ENCODE measurements at places on chromosomes 2 and 18.
A peak's percentile ranks its signal among the peaks of the same experiment; 100 is the strongest.

- peaks cover 26% of the 10 kb centered on the region for H3K4me1 ChIP-seq
- H3K27me3 ChIP-seq, result no peaks in the 10 kb centered on the region
- DNase-seq, result peak; percentile 32
- no peak overlapping the region for H3K4me3 ChIP-seq
- no peaks in the 10 kb centered on the region for H3K36me3 ChIP-seq
These were observed 32.2 kb downstream of the ZAP70 start for GRCh38 chr2:97745474-97746174.

DNA sequence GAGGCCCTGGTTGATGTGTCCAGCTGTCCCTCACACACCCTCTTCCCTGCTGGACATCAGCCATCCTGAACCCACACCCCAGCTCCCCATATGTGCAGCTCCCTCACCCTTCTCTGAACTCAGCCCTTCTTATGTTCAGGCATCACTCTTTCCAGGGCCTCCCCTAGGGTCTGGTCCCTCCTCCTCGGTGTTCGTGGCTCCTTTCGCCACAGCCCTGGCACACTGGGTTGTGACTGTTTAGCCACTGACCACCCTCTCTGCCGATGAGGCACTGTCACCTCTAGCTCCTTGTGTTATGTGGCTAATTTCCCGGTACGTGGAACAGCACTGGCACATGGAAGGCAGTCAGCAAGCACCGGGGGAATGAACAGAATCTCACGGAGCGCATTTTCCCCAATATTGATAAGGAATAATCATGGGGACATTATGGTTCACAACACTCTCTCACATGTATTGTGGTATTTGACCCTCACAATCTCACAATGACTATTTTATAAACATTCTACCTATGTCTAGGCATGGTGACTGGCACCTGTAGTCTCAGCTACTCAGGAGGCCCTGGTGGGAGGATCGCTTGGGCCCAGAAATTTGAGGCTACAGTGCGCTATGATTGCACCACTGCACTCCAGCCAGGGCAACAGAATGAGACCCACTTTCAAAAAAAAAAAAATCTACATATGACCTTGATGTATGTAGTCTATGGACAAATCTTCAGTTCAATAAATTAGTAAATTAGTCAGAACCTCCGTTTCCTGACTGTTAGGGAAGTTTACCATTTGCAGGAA is 292.1 kb downstream of the MYT1L start:
- H3K4me3 ChIP-seq, result no peak overlapping the region
- no peaks in the 10 kb centered on the region for H3K4me1 ChIP-seq
- no peak for DNase-seq
- no peaks in the 10 kb centered on the region for H3K36me3 ChIP-seq
- H3K27ac ChIP-seq, result no peak overlapping the region

GRCh38 chr18:316393-316792 is 48.5 kb upstream of the THOC1 start:
- no peak for DNase-seq
- no peak overlapping the region for H3K27ac ChIP-seq
- no peaks in the 10 kb centered on the region for H3K27me3 ChIP-seq
- no peaks in the 10 kb centered on the region for H3K4me1 ChIP-seq
- no peaks in the 10 kb centered on the region for H3K36me3 ChIP-seq
- no peak overlapping the region for H3K4me3 ChIP-seq

DNA sequence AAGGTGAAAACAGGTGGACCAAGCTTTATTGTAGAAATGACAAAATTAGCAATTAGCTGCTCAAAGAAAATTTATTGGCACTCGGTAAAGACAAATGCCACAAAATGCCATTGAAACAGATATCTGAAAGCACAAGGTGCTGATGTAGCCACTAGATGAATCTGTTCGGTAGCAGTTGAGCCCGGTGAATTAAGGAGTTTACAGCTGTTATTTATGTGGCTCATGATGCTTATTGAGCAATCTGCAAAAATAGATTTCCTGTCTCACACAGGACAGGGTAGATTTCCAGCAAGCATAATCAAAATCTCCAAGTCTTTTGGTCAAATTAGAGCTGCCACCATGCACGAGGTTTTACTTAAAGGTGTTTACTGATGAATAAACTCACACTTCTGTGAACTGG is 182.2 kb downstream of the PPP1R1C start:
- H3K4me1 ChIP-seq, result no peaks in the 10 kb centered on the region
- DNase-seq, result no peak
- H3K4me3 ChIP-seq, result no peak overlapping the region
- no peaks in the 10 kb centered on the region for H3K36me3 ChIP-seq

DNA sequence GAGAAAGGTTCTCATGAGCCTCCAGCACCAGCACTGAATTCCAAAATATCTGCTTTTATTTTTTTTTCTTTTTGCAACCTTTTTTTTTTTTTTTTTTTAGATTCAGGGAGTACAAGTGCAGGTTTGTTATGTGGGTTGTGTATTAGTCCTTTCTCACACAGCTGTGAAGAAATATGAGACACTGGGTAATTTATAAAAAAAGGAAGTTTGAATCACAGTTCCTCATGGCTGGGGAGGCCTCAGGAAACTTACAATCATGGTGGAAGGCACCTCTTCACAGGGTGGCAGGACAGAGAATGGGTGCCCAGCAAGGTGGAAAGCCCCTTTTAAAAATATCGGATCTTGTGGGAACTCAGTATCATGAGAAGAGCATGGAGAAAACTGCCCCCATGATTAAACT is 7.9 kb upstream of the TMX3 start:
- no peak overlapping the region for H3K4me3 ChIP-seq
- H3K27me3 ChIP-seq, result no peaks in the 10 kb centered on the region
- H3K27ac ChIP-seq, result peak overlapping the region; percentile 46
- peaks cover 16% of the 10 kb centered on the region for H3K4me1 ChIP-seq
- no peak for DNase-seq

- no peak overlapping the region for H3K4me3 ChIP-seq
- no peak overlapping the region for H3K27ac ChIP-seq
- H3K4me1 ChIP-seq, result peaks cover 15% of the 10 kb centered on the region
- DNase-seq, result peak; percentile 70
These were observed 25.3 kb upstream of the STARD7 start for GRCh38 chr2:96233880-96234316.

GRCh38 chr2:128073278-128073677 is 17.7 kb upstream of the UGGT1 start:
- DNase-seq, result no peak
- peaks cover 7% of the 10 kb centered on the region for H3K4me1 ChIP-seq
- no peak overlapping the region for H3K4me3 ChIP-seq
- H3K27ac ChIP-seq, result no peak overlapping the region
- H3K36me3 ChIP-seq, result no peaks in the 10 kb centered on the region
- H3K27me3 ChIP-seq, result no peaks in the 10 kb centered on the region

GRCh38 chr2:101580528-101580927 is 105.6 kb upstream of the RFX8 start:
- H3K27ac ChIP-seq, result no peak overlapping the region
- H3K4me3 ChIP-seq, result no peak overlapping the region
- no peaks in the 10 kb centered on the region for H3K4me1 ChIP-seq
- no peaks in the 10 kb centered on the region for H3K36me3 ChIP-seq
- H3K27me3 ChIP-seq, result no peaks in the 10 kb centered on the region

- no peak overlapping the region for H3K27ac ChIP-seq
- DNase-seq, result no peak
- peaks cover 18% of the 10 kb centered on the region for H3K4me1 ChIP-seq
- no peaks in the 10 kb centered on the region for H3K36me3 ChIP-seq
- H3K27me3 ChIP-seq, result no peaks in the 10 kb centered on the region
These were observed 64.4 kb downstream of the TRABD2A start for GRCh38 chr2:84816426-84817026.

DNA sequence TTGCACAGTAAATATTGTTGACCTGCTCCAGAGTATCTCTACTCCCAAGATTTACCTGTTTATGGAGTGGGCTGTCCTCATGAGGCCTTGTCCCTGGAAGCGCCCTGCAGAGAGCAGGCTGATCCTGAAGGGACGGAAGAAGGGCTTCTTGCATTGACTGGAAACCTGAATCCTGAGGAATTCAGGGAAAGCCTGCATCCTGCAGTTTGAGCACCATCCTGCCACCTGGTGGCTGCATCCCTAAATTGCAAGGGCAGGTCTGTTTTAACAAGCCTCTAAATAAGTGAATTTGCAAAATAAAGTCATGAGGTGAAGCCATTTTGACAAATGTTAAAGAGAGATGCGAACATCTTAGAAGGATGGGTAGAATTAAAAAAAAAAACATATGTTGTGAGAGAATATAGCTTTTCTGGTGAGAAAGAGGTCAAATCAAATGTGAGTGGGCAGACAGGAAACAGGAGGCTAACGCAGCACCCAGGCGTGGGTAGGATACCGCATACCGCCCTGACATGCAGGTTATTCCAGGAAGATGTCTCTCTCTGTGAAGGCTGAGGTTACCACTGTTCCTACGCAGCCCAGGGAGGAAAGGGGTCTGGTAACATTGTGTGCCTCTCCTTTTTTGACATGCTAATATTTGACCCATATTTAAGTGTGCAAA is 754.9 kb downstream of the RNF144A start:
- H3K4me1 ChIP-seq, result no peaks in the 10 kb centered on the region
- DNase-seq, result peak; percentile 23
- H3K4me3 ChIP-seq, result no peak overlapping the region
- H3K36me3 ChIP-seq, result no peaks in the 10 kb centered on the region

- no peaks in the 10 kb centered on the region for H3K27me3 ChIP-seq
- no peak overlapping the region for H3K4me3 ChIP-seq
- peaks cover 61% of the 10 kb centered on the region for H3K4me1 ChIP-seq
- DNase-seq, result no peak
- peak overlapping the region; percentile 82 for H3K27ac ChIP-seq
These were observed 38.1 kb downstream of the TRAK2 start for GRCh38 chr2:201413143-201413542.

GRCh38 chr2:28419003-28419402 is 26.3 kb downstream of the FOSL2 start:
- no peak for DNase-seq
- H3K27ac ChIP-seq, result no peak overlapping the region
- H3K36me3 ChIP-seq, result no peaks in the 10 kb centered on the region
- H3K27me3 ChIP-seq, result no peaks in the 10 kb centered on the region

- DNase-seq, result no peak
- no peak overlapping the region for H3K27ac ChIP-seq
- no peak overlapping the region for H3K4me3 ChIP-seq
- H3K36me3 ChIP-seq, result no peaks in the 10 kb centered on the region
- H3K4me1 ChIP-seq, result no peaks in the 10 kb centered on the region
These were observed 37.3 kb downstream of the GREB1 start for GRCh38 chr2:11571170-11571569.

- no peak overlapping the region for H3K4me3 ChIP-seq
- DNase-seq, result no peak
- H3K27ac ChIP-seq, result no peak overlapping the region
- no peaks in the 10 kb centered on the region for H3K4me1 ChIP-seq
These were observed 100.8 kb downstream of the ASB1 start for GRCh38 chr2:238527565-238527964.

GRCh38 chr2:74778381-74779264 is 55.3 kb upstream of the HK2 start:
- no peaks in the 10 kb centered on the region for H3K27me3 ChIP-seq
- peaks cover 5% of the 10 kb centered on the region for H3K4me1 ChIP-seq

DNA sequence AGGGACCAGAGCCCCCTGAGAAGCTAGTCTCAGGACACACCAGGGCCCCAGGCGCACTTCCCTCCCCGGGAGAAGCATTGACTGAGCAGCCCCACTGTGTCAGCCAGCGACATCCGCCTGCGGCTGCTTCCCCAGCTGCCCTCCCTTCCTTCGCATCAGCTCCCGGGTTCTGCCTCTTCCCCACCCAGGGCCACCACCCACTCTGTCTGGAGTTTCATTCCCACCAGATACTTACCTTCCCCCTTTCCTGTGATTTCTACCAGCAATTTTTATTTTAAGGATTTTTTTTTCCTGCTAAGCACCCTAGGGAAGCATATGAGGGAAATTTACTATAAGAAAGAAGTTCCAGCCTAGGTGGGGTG is 99.2 kb downstream of the SMAD7 start:
- H3K27ac ChIP-seq, result no peak overlapping the region
- no peaks in the 10 kb centered on the region for H3K36me3 ChIP-seq
- H3K4me3 ChIP-seq, result no peak overlapping the region
- no peaks in the 10 kb centered on the region for H3K27me3 ChIP-seq

DNA sequence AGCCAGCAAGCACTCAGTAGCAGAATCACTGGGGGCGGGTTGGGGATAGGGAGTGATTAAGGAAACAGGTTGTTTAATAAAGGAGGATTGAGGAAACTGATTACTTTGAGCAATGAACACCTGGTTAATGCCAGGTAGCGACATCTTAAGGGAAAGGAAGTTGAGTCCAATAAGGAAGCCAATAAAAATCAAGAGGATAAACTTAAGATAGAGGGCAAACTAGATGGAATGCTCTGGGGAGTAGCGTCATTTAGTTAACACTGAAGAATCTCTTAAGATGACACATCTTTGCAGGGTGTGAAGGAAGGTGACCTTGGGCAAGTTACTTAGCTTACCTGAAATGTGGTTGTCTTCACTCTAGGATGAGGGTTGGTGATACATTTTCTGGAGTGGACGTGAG is 242.7 kb downstream of the PRKCE start:
- DNase-seq, result no peak
- H3K36me3 ChIP-seq, result no peaks in the 10 kb centered on the region
- no peak overlapping the region for H3K27ac ChIP-seq
- no peaks in the 10 kb centered on the region for H3K27me3 ChIP-seq
- H3K4me1 ChIP-seq, result peaks cover 73% of the 10 kb centered on the region

GRCh38 chr2:101781791-101782426 is 84.4 kb downstream of the MAP4K4 start:
- peak overlapping the region; percentile 64 for H3K27ac ChIP-seq
- H3K4me1 ChIP-seq, result peaks cover 74% of the 10 kb centered on the region
- no peaks in the 10 kb centered on the region for H3K36me3 ChIP-seq
- no peak for DNase-seq
- H3K4me3 ChIP-seq, result no peak overlapping the region

DNA sequence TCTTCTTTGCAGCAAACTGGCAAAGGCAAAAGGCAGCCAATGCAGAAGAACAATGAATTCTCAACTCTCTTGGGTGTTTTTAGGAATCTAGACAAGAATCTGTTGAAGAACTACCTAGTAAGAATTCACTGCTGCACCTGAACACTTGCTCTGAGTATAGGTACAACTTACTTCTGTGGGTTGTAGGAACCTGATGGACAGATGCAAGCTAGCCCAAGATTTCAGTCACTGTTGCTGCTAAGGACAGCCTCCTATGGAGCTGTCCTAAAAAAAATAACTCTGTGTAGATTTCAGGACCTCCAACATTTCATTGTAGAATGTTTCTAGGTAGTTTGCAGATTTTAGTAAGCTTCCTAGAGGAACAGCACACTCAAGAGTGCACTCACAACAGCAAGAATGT is 363.5 kb downstream of the CBLN2 start:
- H3K27me3 ChIP-seq, result no peaks in the 10 kb centered on the region
- H3K36me3 ChIP-seq, result no peaks in the 10 kb centered on the region
- DNase-seq, result peak; percentile 6
- H3K4me3 ChIP-seq, result no peak overlapping the region
- peak overlapping the region; percentile 77 for H3K27ac ChIP-seq

DNA sequence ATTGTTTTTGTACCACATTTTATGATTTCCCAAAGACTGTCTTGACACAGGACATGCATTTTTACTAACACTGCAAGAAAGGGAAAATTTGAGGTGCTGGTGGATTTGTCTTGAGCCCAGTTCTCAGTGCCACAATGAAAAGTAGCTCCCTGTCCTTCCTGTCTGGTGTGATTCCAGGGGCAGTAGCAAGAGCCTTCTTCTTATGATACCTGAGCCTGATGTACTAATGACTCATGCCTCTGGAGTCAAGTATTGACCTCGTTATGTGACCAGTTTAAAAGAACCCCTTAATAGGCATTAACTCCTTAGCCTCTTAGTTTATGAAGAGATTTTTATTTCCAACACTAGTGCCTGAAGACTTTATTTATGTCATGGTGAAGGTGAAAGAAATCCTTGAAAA is 728.6 kb downstream of the SLC4A3 start:
- no peaks in the 10 kb centered on the region for H3K27me3 ChIP-seq
- no peak overlapping the region for H3K27ac ChIP-seq
- H3K4me1 ChIP-seq, result no peaks in the 10 kb centered on the region
- no peaks in the 10 kb centered on the region for H3K36me3 ChIP-seq
- H3K4me3 ChIP-seq, result no peak overlapping the region
- DNase-seq, result no peak

All from B cell (primary cell).